ENCODE measurements at places on chromosomes 5 and 9.
A peak's percentile ranks its signal among the peaks of the same experiment; 100 is the strongest.

DNA sequence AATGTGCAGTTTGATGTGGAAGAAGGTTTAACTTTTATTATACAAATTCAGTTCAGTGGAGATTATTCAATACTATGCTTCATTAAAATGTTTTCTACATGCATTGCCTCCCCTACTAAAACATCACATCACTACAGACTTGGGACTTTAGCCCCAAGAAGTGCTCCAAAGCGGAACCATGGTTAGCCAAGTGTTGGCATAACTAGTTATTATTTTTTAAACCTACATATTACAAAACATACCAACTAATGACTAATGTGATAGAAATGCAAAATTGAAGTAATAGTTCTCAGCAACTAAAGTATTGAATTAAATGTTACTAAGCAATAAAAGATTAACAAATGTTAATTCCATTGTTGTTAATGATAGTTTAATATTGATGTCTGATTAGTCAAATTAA lies 74.5 kb downstream of the XRCC4 start:
- DNase-seq: no peak

- no peak for DNase-seq
Measured at GRCh38 chr9:6782981-6783380, 25.2 kb downstream of the KDM4C start.

GRCh38 chr5:99119326-99119725 lies 190.5 kb upstream of the CHD1 start:
- no peak for DNase-seq

GRCh38 chr9:126805554-126806262 lies 868 bp downstream of the ZBTB43 start:
- DNase-seq: peak; percentile 64

DNA sequence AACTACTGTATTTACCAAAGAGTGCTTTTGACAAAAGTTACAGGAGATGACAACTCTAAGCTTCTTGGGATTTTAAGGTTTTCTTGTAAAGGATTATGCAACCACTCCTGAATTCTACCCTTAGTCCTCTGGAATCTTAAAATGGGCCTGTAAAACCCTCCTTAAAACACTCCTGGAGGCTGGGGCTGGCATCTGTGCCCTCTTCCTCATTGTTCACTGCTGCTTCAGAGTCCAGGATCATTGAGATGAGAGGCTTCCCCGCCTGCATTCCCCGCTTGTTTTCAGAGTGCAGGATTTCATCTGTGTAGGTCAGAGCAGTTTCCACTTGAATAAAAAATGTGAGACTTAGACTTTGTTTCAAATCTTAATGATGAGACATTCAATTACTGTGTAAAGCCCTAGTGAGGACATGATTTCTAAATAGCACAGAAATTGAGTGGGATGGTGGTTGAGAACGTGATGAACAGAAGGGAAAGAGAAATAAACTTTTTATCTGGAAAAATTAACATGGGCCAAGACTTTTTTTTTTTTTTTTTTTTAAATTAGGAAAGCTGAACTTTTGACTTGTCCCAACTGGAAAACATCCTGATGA lies 40.4 kb downstream of the PCSK5 start:
- no peak for DNase-seq

- no peak for DNase-seq
Measured at GRCh38 chr5:23314827-23315226, 192.6 kb upstream of the PRDM9 start.

- no peak for DNase-seq
Measured at GRCh38 chr5:111927191-111927590, 170.2 kb upstream of the NREP start.

GRCh38 chr5:8981496-8981895 lies 564.4 kb downstream of the SEMA5A start:
- DNase-seq: no peak

DNA sequence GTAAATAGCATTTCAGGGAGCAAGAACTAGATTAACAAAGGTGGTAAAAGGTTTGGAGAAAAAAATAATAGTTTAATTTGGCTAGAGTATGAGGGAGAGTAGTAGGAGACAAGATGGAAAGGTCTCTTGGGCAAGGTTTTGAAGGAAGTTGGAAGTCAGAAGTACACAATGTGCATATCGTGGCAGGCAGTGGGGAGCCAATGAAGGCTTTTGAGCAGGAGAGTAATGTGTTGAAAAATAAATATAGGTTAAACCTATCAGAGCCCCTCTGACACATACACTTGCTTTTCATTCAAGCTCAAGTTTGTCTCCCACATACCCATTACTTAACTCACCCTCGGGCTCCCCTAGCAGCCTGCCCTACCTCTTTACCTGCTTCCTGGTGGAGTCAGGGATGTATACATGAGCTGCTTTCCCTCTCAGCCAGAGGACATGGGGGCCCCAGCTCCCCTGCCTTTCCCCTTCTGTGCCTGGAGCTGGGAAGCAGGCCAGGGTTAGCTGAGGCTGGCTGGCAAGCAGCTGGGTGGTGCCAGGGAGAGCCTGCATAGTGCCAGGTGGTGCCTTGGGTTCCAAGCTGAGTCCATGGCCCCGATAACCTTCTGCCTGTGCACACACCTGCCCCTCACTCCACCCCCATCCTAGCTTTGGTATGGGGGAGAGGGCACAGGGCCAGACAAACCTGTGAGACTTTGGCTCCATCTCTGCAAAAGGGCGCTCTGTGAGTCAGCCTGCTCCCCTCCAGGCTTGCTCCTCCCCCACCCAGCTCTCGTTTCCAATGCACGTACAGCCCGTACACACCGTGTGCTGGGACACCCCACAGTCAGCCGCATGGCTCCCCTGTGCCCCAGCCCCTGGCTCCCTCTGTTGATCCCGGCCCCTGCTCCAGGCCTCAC lies at the start of gene CA9:
TSS of gene CA9 (plus strand) at position 797 of the 893 bp plus-strand sequence. CDS start at position 829, 32 bp downstream.
- no peak for DNase-seq
